ENCODE measurements at places on chromosomes 5 and 9.
A peak's percentile ranks its signal among the peaks of the same experiment; 100 is the strongest.

GRCh38 chr5:151023651-151024050 is 3.3 kb downstream of the GPX3 start:
- no peak for DNase-seq

GRCh38 chr9:15249042-15249818 is 57.8 kb downstream of the TTC39B start:
- no peak for DNase-seq

GRCh38 chr5:126122942-126123341 is 300.3 kb upstream of the GRAMD2B start:
- no peak for DNase-seq

DNA sequence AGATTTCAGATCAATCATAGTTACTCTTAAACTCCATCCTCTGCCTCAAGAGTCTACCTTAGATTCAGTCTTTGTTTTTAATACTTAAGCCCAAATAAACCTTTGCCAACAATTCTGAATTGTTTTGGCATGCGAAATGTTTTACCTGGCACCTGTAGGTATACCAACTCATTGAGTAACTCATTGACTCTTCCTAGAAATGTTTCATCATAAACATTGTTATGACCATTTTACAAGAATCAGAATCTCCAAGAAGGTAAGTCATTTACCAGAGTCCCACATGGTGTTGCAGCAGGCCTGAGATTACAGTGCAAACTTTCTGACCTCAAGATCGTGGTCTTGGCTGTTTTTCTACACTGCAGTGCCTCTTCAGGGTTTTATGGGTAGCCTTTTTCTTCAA is 750.4 kb downstream of the BRINP1 start:
- no peak for DNase-seq

- DNase-seq, result no peak
Observed at GRCh38 chr5:58793888-58794657, 211.2 kb downstream of the RAB3C start.

GRCh38 chr5:61526207-61526519 is 194.1 kb downstream of the ZSWIM6 start:
- no peak for DNase-seq

GRCh38 chr5:149277801-149278200 is 6.1 kb downstream of the AFAP1L1 start:
- DNase-seq, result no peak

DNA sequence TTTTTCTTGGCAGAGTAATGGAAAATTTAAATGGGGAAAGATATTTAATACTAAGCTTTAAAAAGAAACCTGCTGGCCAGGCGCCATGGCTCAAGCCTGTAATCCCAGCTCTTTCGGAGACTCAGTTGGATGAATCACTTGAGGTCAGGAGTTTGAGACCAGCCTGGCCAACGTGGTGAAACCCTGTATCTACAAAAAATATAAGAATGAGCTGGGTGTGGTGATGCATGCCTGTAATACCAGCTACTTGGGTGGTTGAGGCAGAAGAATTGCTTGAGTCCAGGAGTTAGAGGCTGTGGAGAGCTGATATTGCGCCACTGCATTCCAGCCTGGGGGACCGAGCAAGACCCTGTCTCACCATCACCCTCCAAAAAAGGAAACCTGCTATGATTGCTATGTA is 32.8 kb downstream of the TUT7 start:
- DNase-seq, result no peak

DNA sequence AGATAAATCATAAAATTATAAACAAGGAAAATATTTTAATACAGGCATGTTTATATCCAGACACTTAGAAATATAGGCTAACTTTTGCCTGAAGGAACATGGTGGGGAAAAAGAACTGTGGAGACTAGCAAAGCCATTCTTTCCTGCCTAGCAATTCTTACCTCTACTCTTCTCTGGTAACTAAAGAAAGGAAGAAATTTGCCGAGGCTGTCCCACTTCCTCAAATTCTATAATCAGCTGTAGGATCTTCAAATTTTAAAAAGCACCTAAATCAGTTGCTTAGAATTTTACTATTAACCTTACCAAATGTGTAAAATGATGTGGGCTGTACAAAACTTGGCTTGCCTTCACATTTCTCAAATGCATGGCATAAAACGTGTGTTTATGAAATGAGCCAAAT is 249.1 kb upstream of the SMARCA2 start:
- no peak for DNase-seq

GRCh38 chr5:84292788-84293653 is 91.7 kb downstream of the EDIL3 start:
- DNase-seq, result no peak

- DNase-seq, result no peak
Observed at GRCh38 chr5:126274076-126274762, 149.0 kb upstream of the GRAMD2B start.

DNA sequence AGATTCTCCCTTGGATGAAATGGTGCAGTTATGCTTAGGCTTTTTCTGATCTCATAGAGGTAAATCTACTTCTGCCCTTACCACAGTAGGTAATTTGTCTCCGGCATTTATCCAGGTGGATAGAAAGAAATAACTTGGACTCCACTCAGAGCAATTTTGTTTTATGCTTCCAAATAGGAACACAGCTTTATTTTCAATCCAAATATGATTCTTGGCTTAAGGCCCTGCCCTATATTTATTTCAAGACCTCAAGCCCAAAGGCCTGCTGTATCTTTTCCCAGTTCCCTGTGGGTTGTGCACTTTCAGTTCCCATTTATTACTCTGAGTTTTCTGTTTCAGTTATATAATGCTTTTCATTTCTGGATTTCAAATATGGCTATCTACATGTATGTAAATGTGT is 274.2 kb upstream of the SMC2 start:
- DNase-seq, result no peak

DNA sequence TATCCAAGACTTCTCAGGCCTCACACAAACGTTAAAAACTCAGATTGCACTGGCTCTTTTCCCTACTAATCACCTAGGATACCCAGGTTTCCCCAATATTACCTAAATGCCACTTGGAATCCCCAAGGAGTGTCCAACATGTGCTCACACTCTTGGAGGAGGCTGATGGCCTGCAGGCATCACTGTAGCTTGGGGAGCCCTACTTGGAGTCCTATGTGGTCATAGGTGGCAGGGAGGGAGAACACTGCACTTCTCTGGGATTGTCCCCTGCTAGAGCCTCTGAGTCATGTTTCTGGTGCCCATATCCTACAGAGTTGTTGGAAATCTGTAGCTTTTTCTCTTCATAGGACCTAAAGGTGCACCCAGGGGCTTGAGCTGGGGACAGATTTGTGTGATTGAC is 433.7 kb downstream of the ARHGEF28 start:
- DNase-seq, result no peak

- DNase-seq, result no peak
Observed at GRCh38 chr5:140468188-140468587, 66.6 kb downstream of the ANKHD1 start.

DNA sequence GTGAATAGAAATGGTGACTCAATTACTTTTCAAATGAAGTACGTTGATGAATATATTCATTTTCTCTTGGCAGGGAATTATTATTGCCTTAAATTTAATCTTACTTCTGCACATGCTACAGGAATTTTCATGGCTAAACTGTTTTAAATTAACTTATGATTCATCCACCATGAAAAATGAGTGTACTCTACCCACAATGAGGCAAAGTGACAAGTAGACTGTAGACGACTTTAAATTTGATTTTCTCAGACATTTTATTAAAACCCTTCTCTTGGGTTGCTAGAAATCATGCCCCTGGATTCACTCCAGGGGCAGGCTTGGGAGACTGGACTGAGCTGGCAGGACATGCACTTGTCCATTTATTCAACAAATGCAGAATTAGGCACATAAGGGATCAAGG is 23.5 kb upstream of the ERAP2 start:
- no peak for DNase-seq

DNA sequence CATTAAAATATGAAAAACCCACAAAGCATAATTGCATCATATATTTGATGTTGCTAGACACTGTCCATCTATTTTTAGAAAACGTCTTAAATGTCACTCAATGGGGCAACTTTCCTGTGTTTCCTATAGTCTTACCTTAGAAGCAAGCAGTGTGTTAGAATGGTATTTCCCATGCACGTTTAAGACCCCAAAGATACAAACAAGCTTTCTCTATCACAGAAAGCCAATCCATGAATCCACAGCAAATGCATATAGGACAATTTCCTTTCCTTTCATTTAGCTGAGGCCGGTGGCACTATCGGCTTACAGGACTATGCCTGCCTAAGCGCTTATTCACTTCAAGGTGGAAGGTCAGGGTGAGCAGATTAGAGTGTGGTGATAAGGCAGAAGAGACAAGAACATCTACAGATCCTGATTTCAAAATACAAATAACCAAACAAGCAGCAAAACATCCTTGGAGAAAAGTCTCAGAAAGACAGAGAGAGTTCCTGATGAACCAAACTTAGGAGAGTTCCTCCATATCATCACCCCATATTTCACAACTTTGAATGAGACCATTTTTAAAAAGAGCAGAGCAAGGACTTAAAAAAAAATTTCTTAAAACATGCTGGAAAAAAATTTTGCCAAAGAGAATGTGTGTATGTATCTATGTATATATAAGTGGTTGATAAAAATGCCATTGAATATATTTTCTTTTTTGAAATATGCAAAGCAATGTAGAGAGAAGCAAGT is 57.2 kb downstream of the MEF2C start:
- no peak for DNase-seq

DNA sequence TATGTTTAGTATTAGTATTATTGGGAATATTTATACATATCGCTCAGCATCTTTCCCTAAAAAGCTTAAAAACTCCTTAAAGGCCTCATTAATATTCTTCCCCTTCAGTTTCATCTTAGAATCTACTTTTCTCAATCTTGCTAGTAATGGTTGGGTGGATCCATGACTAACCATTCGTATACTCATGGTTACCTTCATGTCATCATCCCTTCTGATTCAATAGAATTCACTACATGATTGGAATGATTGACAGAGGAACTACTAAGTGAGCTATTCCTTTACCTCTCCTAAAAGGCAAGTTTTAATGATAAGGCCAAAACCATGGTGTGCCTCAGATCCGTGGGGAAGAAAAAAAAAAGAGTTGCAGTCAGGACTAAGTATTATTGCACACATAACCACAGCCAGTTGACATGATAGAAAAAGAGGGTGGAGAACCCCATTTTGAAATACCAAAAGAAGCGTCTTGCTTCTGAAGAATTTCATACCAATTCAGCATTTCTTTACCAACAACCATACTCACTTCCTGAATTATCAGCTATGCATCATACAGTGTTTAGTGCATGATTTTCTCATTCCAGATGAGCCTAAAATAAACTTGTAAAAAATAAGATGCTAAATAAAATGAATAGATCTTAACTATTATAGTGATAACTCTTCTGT is 624.6 kb downstream of the PDE4D start:
- DNase-seq, result no peak

DNA sequence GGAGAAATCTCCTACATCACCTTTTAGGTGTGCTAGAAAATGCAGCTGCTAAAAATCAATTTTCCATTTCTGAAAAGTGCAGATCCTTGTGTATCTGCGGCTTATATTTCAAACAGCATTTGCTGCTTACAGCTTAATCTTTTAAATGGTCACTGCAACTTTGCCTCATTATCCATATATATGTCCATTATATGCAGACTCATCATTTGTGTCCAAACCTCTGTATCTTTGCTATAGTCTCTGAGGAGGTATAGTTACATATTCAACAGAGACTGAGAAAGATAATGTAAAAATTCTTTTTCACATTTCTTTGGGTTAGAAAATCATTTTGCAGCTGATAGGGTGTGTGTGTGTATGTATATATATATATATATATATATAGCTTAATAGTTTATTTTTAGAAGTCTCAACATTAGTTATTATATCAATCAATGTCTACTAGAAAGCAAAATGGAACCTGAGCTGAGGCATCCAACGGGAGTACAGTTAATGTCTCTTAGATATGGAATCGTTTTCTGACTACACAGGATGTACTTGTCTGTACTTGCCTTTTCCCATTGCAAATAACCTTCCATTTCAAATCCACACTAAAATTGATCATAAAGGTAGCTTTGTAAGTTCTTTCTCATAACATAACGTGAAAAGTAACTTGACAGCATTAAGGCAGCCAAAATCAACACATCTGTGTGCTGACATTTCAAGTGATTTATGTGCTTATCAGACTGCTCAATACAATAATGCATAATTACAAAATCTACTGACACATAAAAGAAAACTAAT is 267.0 kb upstream of the HAPLN1 start:
- DNase-seq, result no peak

DNA sequence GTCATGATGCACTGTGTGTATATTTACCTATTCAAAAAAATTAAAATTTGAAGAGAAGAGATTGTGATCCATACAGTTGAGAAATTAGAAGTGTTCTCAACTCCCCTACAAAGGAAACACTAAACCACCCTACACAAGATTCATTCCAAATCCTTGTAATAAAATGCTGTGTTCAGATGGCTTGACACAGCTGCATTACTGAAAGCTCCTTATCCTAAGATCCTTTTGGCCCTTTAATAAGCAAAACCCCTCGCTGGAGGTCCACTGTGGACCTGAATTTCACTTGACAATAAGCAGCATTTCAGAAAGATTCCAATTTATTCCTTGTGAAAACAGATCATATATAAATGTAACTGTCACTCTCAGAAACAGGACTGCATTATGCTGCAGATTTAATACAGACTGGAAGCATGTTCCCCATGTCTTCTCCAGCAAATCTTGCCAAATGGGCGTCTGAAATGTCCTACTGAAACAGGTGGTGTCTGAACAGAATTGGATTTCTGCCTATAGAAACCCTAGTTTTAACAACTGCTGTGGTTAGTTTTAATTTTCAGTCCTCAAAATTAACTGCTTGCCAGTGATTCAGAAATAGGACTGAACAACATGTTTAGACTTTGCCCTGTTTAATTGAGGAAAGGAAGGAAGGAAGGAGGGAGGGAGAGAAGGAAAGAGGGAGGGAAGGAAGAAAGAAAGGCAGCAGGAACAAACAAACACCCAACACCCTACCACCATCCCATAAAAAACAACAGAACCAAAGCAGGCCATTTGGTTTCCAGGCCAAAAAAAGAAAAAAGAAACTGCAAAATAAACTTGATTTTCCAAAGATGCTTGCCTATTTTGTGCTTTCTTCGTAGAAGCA is 179.6 kb downstream of the MLLT3 start:
- no peak for DNase-seq

- DNase-seq, result peak; percentile 74
Observed at GRCh38 chr9:89923961-89924504, 319.2 kb downstream of the GADD45G start.

DNA sequence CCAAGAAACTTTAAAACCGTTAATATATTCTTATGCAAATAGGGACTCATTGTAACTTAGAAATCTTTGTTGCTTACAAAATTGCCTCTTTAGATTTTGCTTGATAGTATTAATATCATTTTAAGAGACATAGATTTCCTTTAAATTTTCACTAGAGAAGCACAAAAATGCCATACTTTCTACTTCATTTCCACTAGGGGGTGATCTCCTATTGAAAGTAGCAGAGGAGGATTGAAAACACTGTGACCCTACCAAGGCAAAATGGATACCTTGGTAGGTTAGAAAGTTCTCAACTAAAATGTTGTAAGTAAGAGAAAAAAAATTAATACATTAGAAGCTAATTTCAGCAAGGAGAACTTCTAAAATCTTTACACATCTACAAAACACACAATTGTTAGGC is 204.9 kb downstream of the CHSY3 start:
- DNase-seq, result no peak

GRCh38 chr9:107174441-107174840 is 108.6 kb upstream of the RAD23B start:
- peak; percentile 27 for DNase-seq
